Activated CD4-positive, alpha-beta memory T cell treated with anti-CD3 and anti-CD28 coated beads, Interleukin-2, amount 10 ng/mL, durations not matched to agents 7 days and 5 days (primary cell): ENCODE measurements at places on chromosomes 13 and 19. TPM values are rescaled to one million over a fixed set of nuclear protein-coding genes. Genes with fewer than 3 reads are reported as not detected.

DNA sequence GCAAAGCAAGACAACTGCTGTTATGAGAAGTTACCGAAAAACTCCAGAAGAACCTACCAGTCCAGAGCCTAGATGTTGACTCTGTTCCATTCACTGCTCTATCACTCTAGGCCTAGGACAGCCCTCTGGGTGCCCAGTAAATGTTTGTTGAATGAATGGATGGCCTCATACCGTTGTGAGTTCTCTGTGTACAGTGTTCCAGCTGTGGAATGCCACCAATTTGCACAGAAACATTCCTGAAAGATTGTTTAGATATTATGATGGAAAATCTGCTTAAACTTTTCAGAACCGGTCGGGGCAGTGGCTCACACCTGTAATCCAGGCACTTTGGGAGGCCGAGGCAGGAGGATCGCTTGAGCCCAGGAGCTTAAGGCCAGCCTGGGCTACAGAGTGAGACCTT, 1.3 kb upstream of the FBL start:
- peaks cover 3% of the 10 kb centered on the region for H3K36me3 ChIP-seq
- no peak for DNase-seq
- H3K27me3 ChIP-seq, result peaks cover 3% of the 10 kb centered on the region
- H3K4me3 ChIP-seq, result no peak overlapping the region
- H3K4me1 ChIP-seq, result peaks cover 36% of the 10 kb centered on the region
- no peak overlapping the region for H3K27ac ChIP-seq

Gene BEST2
- total RNA-seq, result not detected

GRCh38 chr19:43420954-43421353, 6.3 kb downstream of the TEX101 start:
- no peaks in the 10 kb centered on the region for H3K36me3 ChIP-seq
- peaks cover 4% of the 10 kb centered on the region for H3K4me1 ChIP-seq
- peaks cover 6% of the 10 kb centered on the region for H3K27me3 ChIP-seq
- no peak overlapping the region for H3K4me3 ChIP-seq

DNA sequence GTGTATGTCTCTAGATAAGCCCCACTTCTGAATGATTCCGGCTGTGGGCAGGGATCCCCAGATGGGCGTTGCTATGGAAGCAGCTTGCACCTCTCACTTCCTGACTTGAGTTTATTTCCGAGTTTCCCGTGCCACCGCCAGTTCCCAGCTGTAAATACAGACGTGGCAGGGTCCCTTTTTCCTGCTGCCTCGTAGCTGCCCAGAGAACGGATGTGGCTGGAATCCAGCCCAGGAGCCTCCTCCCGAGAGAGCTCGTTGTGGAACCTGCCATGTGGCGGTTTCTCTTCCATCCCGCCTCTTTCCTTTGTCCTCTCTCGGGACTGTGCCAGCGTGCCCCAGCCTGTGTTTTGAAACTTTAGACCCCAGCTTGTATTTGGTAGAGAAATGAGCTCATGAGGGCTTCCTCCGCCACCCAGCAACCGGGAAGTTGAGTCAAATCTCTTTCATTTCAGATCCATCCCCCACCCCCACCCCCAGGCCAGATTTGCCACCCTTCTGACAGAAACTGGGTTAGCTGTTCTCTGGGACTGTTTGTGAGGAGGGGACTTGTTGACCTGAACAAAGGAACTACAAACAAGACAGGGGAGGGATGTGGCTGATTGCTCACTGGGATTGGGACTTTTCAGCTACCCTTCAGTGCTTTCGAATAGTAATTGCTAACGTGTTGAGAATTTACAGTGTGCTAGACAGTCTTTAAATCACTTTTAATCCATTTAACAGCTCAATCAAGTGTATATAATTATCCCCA, 96.6 kb downstream of the SIPA1L3 start:
- no peaks in the 10 kb centered on the region for H3K4me1 ChIP-seq
- H3K36me3 ChIP-seq, result no peaks in the 10 kb centered on the region
- H3K27ac ChIP-seq, result no peak overlapping the region
- DNase-seq, result no peak
- no peak overlapping the region for H3K4me3 ChIP-seq

Gene ZNF610
- 1.2 TPM for total RNA-seq

DNA sequence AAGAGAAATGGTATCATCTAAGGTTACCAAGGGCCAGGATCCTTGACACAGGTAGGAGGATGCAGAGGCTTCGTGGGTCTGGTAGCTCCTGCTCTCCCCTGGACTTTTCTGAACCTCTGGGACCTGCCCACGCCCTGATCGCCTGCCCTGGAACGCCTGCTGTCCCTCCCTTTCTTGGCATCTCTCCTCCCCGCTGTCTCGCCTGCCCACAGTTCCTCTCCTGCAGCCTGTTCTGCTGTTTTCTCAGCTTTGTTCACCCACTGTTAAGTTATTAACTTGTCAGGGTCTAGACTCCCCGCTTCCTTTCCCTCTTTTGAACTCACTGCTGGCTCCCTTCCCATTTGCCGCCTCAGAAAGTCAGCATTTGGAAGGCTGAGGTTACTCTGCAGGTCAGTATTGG, 19.8 kb downstream of the SERP2 start:
- no peak overlapping the region for H3K4me3 ChIP-seq
- no peaks in the 10 kb centered on the region for H3K36me3 ChIP-seq
- H3K4me1 ChIP-seq, result no peaks in the 10 kb centered on the region
- peaks cover 23% of the 10 kb centered on the region for H3K27me3 ChIP-seq
- no peak for DNase-seq
- H3K27ac ChIP-seq, result no peak overlapping the region

DNA sequence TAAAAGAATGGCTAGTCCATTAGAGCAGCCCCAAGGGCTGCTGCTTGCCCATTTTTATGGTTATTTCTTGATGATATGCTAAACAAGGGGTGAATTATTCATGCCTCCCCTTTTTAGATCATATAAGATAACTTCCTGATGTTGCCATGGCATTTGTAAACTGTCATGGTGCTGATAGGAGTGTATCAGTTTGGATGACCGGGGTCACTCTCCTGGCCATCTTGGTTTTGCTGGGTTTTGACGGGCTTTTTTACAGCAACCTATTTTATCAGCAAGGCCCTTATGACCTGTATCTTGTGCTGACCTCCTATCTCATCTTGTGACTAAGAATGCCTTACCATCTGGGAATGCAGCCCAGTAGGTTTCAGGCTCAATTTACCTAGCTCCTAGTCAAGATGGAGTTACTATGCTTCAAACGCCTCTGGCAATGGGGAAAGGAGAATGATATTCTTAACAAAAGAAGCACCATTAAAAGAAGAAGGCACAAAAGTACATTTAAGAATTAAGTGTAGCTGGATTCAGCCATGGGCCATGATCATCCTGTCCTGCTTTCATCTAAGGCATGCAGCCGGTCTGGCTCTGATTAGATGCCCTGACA, 1156.0 kb downstream of the PCDH9 start:
- no peak overlapping the region for H3K4me3 ChIP-seq
- H3K27ac ChIP-seq, result no peak overlapping the region
- no peak for DNase-seq
- no peaks in the 10 kb centered on the region for H3K27me3 ChIP-seq
- no peaks in the 10 kb centered on the region for H3K36me3 ChIP-seq
- H3K4me1 ChIP-seq, result no peaks in the 10 kb centered on the region

GRCh38 chr13:28239374-28239773, 101.0 kb downstream of the PAN3 start:
- no peaks in the 10 kb centered on the region for H3K27me3 ChIP-seq
- no peaks in the 10 kb centered on the region for H3K4me1 ChIP-seq
- H3K36me3 ChIP-seq, result peaks cover 41% of the 10 kb centered on the region

Gene SPACA6
- 6.6 TPM for total RNA-seq

Gene CD70
- 64.1 TPM for total RNA-seq

Gene SLITRK5
- not detected for total RNA-seq

DNA sequence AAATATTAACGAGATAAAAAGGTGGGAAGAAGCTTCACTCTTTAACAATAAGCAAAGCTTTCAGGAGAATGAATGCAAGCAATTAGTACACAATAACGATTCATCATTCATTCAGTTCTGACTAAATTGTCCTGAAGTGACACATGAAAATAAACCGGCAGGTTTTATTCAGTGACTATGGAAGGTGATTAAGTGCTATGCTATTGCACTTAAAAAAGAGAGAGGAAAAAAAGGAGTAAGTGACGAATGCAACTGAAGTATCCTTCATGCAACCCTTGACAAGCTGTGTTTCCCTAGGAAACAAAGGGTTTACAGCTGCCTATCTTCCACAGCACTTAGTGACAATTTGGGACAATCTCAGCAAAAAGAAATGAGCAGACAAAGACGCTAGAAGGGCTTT, 1.4 kb downstream of the LIG4 start:
- peak overlapping the region; percentile 50 for H3K27ac ChIP-seq
- H3K4me1 ChIP-seq, result peaks cover 39% of the 10 kb centered on the region
- H3K4me3 ChIP-seq, result peak overlapping the region; percentile 63
- peaks cover 44% of the 10 kb centered on the region for H3K36me3 ChIP-seq

Gene BSG
- 257 TPM for total RNA-seq

- H3K27me3 ChIP-seq, result no peaks in the 10 kb centered on the region
- no peak overlapping the region for H3K4me3 ChIP-seq
- H3K27ac ChIP-seq, result no peak overlapping the region
- peaks cover 8% of the 10 kb centered on the region for H3K36me3 ChIP-seq
Measured at GRCh38 chr13:21018220-21018619, 43.2 kb downstream of the LATS2 start.

DNA sequence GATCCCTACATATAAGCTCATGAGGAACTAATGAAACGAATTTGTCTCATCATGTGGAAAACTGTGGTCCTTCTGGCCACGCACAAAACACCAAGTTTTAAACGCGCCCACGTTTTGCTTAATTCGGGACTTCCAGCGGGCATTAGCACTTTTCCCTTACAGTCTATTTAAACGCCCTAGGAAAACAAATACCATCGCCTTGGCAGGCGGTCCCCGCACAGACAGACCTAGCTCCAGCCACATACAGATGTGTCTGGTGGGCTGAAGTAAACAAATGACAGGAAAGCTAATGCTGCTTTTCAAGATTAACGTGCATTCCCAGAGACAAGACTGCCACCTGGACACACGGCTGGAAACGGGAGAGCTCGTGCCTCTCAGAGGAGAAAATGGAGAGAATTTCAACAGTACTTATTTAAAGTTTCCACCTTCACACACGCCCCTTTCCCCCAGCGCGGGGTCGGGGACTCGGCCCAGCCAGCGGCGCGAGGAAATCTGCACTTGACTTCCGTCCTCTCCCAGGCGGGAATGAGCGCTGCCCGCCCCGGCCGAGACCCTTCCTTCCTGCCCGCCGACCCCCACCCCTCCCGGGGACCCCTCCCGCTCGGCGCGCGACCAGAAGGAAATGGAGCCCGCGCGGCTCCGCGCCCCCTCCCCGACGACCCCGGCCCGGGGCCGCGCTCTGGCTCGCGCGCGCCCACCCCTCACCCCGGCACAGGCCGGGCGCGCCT, 931 bp downstream of the USP12 start:
- H3K27me3 ChIP-seq, result no peaks in the 10 kb centered on the region
- peak overlapping the region; percentile 93 for H3K4me3 ChIP-seq
- peaks cover 49% of the 10 kb centered on the region for H3K4me1 ChIP-seq
- H3K36me3 ChIP-seq, result peaks cover 8% of the 10 kb centered on the region
- peak overlapping the region; percentile 93 for H3K27ac ChIP-seq

DNA sequence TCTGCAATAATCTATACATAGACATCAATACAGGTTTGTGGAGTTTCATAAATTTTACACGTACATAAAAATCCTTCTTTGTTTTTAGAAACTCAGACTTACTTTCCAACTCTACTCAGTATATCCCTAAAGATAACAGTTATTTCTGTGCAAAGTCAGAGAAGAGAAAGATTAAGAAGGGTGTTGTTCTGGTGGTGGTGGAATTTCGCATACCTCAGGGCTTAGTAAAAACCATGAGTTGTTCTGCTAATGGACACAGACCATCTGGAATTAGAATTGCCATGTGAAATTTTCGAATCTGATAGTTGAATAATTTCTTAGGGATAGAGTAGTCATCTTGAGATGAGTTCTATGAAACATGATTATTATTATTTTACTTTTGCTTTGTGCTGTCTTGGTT, 102.7 kb downstream of the ZAR1L start:
- H3K36me3 ChIP-seq, result peaks cover 4% of the 10 kb centered on the region
- H3K27me3 ChIP-seq, result no peaks in the 10 kb centered on the region
- H3K27ac ChIP-seq, result no peak overlapping the region
- H3K4me1 ChIP-seq, result no peaks in the 10 kb centered on the region
- H3K4me3 ChIP-seq, result no peak overlapping the region

Gene HSPBP1
- 29.0 TPM for total RNA-seq
